ENCODE measurements at places on chromosomes 16 and 17.

GRCh38 chr17:49229805-49230600 is 584 bp downstream of the PHOSPHO1 start:
- DNase-seq: no peak

- no peak for DNase-seq
Measured at GRCh38 chr16:2371421-2371820, 30.9 kb upstream of the ABCA3 start.

DNA sequence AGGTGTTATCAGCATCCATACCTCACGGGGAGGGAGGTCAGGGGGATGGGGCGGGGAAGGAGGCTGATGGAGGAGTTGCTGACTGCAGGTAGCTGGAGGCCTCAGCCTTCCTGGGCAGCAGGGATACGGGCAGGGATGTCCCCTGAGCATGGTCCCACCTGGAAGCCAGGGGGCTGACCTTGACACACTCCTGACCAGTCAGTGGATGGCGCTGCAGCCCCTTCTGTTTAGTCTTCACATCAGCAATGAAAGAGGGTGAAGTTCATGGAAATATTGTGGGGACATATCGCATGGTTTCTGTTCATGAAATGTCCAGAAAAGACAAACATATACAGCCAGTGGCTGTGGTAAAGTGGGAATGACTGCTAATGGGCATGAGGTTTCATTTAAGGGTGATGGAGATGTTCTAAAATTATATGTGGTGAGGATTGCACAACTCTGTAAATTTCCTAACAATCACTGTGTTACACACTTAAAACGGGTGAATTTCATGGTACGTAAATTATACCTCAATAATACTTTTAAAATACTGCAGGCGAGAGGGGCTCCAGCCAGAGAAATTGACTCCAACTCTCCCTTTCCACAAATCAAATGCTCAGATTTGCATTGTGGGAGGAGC is 489.6 kb downstream of the CDH13 start:
- DNase-seq: no peak

DNA sequence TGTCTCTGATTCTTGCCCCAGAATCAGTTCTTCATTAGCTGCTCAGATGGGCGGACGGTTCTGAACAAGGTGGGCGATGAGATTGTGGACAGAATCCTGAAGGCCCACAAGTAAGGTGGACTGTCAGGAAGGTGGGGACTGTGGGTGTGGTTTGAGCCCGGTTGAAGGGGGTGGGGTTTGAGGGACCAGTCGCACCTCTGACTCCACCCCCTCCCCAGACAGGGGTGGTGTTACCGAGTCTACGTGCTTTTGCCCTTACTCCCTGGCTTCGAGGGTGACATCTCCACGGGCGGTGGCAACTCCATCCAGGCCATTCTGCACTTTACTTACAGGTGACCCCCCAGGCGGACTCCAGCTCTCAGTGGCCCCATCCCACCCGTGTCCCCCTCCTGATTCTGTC is 11.3 kb downstream of the PLD2 start:
- DNase-seq: no peak

GRCh38 chr16:57239107-57239506 is 6.0 kb upstream of the ARL2BP start:
- peak; percentile 44 for DNase-seq

GRCh38 chr17:80430446-80431245 is 15.7 kb downstream of the ENDOV start:
- DNase-seq: no peak

DNA sequence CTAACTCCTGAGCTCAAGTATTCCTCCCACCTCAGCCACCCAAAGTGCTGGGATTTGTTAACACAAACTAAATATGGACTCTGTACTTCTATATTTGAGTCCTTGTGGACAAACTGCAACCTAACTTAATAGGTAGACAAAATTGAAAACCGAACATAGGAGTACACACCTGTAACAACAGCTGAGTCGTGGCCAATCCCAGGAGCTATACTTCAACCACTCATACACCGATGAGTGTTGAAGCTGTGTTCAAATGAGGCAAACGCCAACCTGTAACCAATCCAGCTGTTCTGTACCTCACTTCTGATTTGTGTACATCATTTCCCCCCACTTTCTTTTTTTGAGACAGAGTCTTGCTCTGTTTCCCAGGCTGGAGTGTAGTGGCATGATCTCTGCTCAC is 471.5 kb upstream of the C16orf82 start:
- DNase-seq: no peak

DNA sequence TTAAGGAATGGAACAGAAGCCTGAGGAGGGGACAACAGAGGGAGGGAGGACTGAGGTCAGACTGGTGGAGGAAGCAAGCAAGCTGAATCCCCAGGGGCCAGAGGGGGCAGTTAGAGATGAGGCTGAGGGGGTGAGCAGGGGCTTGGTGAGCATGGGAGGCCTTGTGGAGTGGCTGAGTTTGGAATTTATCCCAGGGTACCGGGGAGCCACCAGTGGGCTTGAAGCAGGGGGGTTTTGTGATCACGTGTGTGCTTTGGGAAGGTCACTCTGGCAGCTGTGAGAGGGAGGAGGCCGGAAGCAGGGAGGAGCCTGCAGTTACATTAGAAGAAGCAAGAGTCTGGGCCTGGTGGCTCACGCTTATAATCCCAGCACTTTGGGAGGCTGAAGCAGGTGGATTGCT is 9.8 kb upstream of the CTCF start:
- no peak for DNase-seq

DNA sequence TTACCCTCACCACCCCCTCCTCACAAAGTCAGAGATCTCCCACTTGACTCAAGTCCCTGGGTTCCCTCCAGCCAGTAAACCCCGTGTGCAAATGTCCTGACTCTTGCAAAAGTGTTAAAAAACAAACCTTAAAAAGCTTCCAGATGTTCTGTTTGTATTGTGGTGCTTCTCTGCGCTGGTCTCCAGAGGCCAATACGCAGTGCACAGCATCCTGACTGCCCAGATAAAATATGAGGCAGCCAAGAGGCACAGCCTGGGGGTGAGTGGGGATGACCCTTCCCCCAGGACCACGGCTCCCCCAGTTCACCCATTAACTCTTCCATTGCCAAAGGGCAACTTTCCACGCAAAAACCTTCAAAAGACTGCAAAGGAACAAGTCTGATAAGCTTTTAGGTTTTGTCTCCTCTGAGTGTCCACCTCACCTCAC is 291.8 kb downstream of the SOX9 start:
- no peak for DNase-seq

- DNase-seq: no peak
Measured at GRCh38 chr17:18381953-18382245, 4.3 kb downstream of the EVPLL start.

DNA sequence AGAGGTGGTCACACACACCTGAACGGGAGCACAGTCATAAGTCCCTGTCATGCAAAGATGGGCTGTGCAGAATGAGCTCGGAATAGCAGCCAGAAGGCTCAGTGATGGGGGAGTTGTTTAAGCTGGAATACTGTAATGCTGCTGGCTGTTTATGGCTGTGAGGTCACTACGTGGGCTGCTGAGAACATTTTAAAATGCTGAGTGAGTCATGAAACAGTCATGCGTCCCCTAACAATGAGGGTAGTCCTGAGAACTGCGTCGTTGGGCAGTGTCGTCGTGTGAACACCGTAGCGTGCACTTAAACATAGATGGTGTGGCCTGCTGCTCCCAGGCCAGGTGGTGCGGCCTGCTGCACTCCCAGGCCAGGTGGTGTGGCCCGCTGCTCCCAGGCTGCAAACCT is 39.7 kb downstream of the TBCD start:
- DNase-seq: no peak

- no peak for DNase-seq
Measured at GRCh38 chr16:89502081-89502843, 5.9 kb upstream of the SPG7 start.

- DNase-seq: no peak
Measured at GRCh38 chr17:58318065-58318481, 10.5 kb downstream of the TSPOAP1 start.

- DNase-seq: peak; percentile 40
Measured at GRCh38 chr17:9987779-9988585, 82.9 kb upstream of the RCVRN start.

- DNase-seq: peak; percentile 16
Measured at GRCh38 chr17:48723423-48724250, 652 bp downstream of the PRAC2 start.

DNA sequence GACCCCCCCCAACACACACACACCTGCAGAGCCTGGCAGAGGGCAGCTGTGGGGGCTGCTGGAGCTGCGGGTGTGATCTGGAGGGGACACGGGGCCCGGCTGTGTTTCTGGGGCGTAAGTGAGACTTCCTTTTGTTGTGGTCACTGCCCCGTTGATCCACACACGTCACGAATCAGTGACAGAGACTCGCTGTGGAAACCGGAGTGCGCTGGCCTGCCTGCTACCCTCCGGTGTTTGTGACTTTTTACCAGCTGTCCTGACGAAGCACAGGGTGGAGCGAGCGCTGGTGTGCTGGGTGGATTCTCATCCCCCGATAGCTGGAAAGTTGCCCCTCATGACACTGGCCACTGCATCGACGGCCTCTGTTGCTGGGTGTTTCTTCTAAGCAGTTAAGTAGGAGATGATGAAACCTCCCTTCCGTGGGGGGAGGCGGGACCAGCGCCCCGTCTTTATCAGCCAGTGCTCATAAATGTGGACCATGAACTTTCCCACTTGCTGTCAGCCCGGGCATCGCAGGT is 2.3 kb downstream of the METRNL start:
- no peak for DNase-seq

DNA sequence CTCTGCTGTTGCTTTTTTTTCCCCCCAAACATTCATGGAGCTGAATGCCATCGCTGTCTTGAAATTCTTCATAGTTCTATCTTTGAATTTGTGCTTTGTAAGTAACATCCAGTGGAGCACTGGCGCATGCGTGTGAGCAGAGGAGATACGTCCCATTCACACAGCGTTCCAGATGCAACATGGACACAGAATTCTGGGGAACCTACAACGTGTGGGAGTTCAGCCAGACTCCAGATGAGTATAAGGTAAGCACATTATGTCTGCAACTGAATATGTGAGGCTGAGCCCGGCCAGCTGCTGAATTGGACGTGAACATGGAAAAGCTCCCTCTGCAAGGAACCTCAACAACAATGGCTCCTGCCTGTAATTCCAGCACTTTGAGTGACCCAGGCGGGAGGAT is 4.3 kb upstream of the ATP1B2 start:
- no peak for DNase-seq

Data from activated CD4-positive, alpha-beta T cell treated with anti-CD3 and anti-CD28 coated beads, Interleukin-10, Interleukin-2, amounts not matched to agents 100 ng/mL and 50 ng/mL, durations not matched to agents 16 hours and 8 hours (primary cell).